CD4-positive, alpha-beta T cell treated with Interleukin-10 for 1 hour (primary cell): ENCODE measurements at places on chromosomes 4 and X.

DNA sequence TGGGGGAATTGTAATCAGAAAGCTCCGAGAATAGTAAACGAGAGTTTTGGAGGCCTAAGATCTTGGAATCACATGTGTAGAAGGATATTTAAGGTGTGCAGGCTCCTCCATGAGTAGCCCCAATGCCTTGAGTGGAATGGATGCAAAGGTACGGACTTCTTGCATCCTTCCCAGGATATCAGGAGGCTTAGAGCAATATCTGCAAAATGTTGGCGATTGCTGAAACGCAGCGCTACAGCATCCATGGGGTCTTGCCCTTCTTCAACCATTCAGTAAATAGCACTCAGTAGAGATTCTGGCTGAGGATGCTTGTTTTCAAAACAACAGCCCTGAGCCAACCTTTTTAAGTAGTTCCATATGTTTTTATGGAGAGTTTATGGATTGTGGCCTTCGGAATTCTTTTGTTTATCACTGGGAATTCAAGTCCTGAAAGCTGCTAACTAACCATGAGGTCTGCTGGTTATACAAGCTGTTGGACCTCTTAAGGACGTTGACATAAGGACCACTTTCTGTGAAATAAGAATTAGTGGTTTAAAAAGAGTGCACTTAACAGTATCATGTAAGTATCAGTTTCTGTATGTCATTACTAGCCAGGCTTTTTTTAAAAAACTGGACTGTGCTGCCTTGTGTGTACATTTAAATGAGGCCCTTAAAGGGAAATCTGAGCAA is 228.8 kb upstream of the PGRMC2 start:
- no peak for DNase-seq

GRCh38 chr4:168999809-169000208 is 10.2 kb downstream of the CBR4 start:
- DNase-seq = no peak

DNA sequence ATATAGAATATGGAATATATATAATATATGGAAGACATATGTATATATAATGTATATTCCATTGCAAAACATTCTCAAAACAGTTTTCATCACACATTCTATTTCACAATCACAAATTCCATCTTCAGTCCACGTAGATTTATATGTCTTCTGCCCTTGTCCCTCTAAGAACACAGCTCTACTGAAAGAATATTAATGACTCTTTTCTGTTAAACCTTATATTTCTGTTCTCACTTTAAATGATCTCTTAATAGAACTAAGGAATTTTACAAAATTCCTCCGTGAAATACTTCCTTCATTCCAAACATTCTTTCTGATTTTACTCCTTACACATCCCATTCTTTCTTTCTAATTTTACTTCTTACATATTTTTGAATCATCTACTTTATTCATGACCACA is 1043.1 kb upstream of the PABPC4L start:
- no peak for DNase-seq

DNA sequence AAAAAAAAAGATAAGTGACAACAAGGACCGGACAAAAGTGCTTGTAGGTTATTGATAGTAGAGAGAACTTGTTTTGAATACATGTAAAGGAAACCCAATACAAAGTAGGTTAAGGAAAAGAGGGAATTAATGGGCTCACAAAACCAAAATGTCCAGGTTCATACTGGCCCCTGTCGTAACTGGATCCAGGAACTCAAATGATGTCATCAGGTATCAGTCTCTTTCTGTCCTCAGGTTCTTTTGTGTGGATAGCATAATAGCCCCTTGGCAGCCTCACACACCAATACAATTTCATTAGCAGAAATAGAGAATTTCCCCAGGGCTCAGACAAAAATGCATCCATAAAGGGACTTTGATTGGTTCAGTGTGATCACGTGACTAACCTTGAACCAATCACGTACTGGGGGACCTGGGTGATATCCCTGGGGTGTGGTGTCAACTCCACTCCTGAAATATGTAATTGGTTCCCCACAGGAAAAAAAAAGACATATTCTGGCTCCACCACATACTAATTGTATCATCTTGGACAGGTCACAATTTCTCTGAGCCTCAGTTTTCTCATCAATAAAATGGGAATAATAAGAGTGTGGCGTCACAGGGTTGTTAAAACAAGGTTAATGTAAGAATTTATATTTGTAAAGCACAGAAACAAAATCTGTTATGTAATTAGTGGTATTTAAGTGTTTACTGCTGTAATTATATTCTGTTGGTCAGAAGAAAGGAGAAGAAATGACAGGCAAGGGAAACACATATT is 174.8 kb downstream of the PDGFRA start:
- no peak for DNase-seq

DNA sequence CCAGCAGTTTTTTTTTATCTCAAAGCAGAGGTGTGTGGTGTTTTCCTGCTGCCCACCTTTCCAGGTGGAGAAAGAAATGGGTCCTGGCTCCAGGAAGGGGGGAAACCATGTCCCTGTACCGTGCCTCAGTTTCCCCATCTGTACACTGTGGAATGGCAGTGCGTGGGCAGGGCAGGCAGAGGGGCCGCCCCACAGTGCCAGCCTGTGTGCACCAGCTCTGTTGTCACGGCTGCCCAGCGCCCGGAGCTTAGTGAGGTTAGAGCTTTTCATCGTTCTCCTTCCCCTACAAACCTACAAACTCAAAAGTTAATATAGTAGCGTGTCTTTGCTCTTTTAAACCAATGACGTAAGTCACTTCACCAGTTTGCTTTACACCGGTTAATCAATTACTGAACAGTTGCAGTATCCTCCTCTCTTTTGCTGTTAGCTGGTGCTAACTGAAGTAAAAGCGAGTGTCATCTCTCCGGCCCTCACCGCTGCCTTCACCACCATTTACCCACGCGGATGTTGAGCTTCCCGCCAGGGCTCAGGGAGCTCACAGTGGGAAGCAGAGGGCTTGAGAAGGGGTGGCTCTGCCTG is 114.8 kb upstream of the ADRA2C start:
- DNase-seq = no peak

GRCh38 chr4:118867311-118868067 is 21.2 kb upstream of the SYNPO2 start:
- DNase-seq = no peak
